Karpas-422 (cell line): ENCODE measurements at places on chromosomes 7 and 10.

GRCh38 chr7:29282819-29283414 lies 88.3 kb downstream of the CHN2 start:
- DNase-seq = peak; percentile 82

GRCh38 chr10:90621577-90621976 lies 236.3 kb downstream of the HTR7 start:
- no peak for DNase-seq

- no peak for DNase-seq
Measured at GRCh38 chr7:74599244-74599643, 58.3 kb upstream of the GTF2I start.

GRCh38 chr10:12729885-12730284 lies 271.6 kb downstream of the CCDC3 start:
- peak; percentile 81 for DNase-seq

GRCh38 chr7:33733870-33734650 lies 171.3 kb upstream of the BMPER start:
- no peak for DNase-seq

DNA sequence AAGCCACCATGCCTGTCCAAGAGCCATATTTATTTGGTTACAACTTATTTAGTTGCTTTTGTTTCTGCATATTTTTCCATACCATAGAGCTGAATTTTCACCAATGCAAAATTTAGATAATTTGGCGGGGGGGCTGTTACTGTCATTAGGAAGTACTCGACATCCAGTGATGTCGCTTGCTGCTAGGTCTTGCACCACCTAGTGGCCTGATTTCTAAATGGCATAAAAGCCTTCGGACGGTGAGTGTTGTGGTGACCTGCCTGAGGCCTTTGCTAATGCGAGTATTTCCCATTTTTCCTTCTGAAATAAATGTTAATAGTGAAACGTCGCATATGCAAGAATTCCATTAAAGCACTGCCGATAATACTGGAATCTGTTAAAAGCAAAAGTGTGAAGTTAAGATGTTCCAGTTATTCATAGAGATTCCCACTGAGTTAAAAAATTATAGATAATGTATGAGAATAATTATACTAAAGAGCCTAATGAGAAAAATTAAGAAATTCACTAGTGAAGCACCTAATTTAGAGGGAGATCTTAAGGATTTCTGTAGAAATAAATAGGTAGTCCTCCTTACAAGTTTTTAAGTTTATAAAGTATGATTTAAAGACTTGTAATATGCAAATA lies 86.1 kb upstream of the DNAJB6 start:
- peak; percentile 84 for DNase-seq

DNA sequence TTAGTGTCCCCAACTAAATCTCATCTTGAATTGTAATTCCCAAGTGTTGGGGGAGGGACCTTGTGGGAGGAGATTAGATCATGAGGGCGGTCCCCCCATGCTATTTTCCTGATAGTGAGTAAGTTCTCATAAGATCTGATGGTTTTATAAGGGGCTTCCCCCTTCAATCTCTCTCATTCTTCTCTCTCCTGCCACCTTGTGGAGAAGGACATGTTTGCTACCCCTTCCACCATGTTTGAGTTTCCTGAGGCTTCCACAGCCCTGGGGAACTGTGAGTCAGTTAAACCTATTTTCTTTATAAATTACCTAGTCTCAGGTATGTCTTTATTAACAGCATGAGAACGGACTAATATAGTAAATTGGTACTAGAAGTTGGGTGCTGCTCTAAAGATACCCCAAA lies 365.6 kb downstream of the ANKRD7 start:
- DNase-seq = peak; percentile 73
